ENCODE measurements at places on chromosomes 6 and 20. TPM values are rescaled to one million over a fixed set of nuclear protein-coding genes. Genes with fewer than 3 reads are reported as not detected.

The MAS1 gene
- not detected for total RNA-seq

The FANCE gene
- 3.8 TPM for total RNA-seq

The BMP2 gene
- total RNA-seq = 60.4 TPM

The OPRM1 gene
- total RNA-seq = not detected

The ARG1 gene
- total RNA-seq = not detected

The POM121L2 gene
- not detected for total RNA-seq

The SIRPA gene
- 13.3 TPM for total RNA-seq

The C20orf141 gene
- total RNA-seq = not detected

The PRKN gene
- 5.5 TPM for total RNA-seq

The ZBTB46 gene
- total RNA-seq = 5.6 TPM

The METTL24 gene
- total RNA-seq = 4.3 TPM

The HFE gene
- total RNA-seq = 12.0 TPM

The POLR3F gene
- 4.7 TPM for total RNA-seq

The RIMS1 gene
- total RNA-seq = 0.43 TPM

The TRIM40 gene
- total RNA-seq = 30.7 TPM

The BPIFB4 gene
- total RNA-seq = not detected

The NANP gene
- total RNA-seq = 2.7 TPM

The SLC22A7 gene
- not detected for total RNA-seq

The ADNP gene
- total RNA-seq = 52.5 TPM

The COL9A3 gene
- total RNA-seq = 2.8 TPM

The MCCD1 gene
- total RNA-seq = not detected

The TULP1 gene
- not detected for total RNA-seq

The ANKEF1 gene
- 6.3 TPM for total RNA-seq

All from left colon (tissue), 2 donors.